Kasumi-1 (cell line): ENCODE measurements at places on chromosomes 4 and X.

DNA sequence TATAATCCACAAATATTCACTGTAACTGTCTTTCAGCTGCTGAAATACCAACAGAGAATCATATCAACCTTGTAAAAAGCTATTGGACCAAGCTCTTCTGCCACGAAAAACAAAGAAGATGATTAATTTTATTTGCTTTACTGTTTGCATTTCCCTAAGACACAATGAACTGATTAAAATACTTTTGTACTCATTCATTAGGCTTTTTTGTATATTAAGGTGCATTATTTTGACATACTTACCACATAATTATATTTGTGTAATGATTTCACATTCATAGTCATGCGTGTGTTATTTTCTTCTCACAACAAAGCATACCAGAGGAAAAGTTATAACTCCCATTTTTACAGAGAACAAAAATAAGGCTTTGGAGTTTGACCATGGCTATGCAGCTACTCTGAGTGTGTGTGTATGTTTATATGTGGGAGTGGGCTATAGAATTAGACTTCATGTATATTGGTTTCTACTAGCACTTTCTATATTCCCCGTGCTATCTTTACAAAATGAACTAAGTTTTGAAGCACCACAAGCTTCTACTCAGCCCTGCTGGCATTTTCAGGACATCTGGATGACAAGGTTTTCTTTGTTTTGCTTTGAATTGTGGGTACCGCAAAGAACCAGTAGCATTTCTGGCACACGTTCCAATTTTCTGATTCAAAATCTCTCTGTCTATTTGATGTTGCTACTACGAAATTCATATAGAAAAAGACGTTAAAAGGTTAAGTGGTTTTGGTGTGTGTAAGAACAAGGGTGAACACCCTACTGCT is 11.0 kb upstream of the FGF5 start:
- DNase-seq, result no peak

DNA sequence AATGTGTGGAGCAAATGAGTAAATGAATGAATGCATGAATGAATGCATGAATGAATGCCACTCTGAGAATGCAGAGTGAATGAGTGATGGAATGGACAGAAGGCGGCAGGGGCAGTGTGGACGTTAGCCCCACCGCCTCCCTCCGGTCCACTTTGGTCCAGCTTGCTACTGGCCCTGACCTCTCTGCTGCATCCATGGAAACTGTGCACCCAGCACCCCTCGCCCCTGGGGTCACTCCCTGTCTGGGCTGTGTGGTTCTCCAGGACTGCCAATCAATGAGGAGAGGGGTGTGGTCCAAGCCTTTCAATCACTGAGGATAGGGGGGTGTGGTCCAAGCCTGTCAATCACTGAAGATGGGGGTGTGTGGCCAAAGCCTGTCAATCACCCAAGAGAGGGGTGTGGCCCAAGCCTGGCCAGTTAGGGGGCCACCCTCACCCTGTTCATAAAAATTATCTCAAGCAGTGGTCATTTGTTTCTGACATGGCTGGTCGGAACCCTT is 39.2 kb upstream of the ASMTL start:
- DNase-seq, result no peak

DNA sequence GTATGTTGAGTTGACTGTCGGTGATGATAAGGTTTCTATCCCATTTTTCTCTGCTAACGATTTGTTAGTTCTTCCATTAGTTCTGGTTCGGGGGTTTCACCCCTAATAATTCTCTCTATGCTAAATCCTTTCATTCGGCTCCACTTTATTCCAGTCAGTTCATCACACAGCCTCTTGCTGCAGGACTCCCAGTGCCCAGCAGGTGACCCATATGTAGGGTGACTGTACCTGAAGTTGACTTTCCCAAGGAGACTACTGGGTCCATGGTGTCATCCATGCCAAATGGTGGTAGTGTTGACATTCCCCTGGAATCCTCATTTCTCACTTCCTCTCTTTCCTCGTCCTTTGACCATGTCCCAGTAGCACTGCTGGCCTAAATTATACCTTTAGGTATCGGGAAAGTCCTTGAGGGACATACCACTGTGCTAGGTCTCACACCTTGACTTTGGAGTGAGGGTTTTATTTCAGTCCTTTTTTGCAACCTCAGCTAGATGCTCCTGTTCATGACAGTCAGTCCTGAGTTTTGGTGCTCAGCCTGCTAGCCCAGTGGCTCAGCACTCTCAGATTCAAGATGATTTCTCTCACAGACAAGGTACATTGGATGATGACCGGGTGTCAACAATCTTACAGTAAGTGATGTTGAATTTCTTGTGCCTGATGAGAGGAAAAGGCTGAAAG is 105.1 kb upstream of the ARHGAP24 start:
- peak; percentile 1 for DNase-seq

DNA sequence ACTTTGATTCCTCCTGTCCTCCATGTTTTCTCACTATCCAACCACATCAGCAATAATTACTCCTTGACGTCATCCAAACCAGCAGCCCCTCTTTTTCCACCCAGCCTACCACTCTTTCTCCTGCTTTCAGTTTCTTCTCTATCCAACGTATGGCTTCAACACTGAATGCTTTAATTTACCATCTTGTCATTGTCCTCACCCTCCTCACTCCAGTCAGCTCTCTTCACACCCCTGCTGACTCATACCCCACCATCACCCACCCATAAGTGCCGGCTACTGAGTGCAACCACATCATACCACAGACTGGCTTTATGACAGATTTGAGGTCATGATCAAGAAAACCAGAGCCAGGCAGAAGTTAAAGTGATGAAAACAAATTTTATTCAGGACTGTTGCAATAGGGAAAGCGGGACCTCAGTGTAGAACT is 9.8 kb upstream of the ANXA5 start:
- DNase-seq, result no peak

GRCh38 chr4:185909972-185910371 is 98.0 kb upstream of the SORBS2 start:
- DNase-seq, result no peak

- no peak for DNase-seq
These were observed 8.5 kb downstream of the NSG1 start for GRCh38 chr4:4395371-4395770.

DNA sequence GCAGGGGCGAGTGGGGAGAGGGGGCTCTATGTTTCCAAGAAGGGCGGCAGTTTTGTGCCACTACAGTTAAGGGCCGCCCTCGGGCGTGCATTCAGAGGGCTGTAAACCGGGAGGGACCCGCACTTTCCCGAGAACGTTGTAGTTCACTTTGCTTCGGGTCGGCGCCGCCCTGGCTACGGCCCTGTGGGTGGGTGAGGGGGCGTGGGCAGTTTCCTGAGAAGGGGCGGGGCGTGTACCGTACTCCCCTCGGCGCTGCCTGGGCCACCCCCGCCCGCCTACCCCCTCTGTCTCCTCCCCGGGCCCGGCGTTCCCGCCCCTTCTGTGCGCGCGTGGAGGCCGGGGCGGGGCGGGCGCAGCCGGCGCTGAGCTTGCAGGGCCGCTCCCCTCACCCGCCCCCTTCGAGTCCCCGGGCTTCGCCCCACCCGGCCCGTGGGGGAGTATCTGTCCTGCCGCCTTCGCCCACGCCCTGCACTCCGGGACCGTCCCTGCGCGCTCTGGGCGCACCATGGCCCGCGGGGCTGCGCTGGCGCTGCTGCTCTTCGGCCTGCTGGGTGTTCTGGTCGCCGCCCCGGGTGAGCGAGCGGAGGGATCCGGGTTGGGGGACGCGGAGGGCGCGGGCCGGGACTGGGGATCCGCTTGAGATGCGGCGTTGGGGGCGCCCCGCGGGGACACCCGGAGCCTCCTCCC is at the start of gene CD99:
Gene CD99 (plus strand): TSS at position 440 of the 687 bp plus-strand sequence. CDS start 66 bp downstream, at position 506.
- DNase-seq, result no peak

DNA sequence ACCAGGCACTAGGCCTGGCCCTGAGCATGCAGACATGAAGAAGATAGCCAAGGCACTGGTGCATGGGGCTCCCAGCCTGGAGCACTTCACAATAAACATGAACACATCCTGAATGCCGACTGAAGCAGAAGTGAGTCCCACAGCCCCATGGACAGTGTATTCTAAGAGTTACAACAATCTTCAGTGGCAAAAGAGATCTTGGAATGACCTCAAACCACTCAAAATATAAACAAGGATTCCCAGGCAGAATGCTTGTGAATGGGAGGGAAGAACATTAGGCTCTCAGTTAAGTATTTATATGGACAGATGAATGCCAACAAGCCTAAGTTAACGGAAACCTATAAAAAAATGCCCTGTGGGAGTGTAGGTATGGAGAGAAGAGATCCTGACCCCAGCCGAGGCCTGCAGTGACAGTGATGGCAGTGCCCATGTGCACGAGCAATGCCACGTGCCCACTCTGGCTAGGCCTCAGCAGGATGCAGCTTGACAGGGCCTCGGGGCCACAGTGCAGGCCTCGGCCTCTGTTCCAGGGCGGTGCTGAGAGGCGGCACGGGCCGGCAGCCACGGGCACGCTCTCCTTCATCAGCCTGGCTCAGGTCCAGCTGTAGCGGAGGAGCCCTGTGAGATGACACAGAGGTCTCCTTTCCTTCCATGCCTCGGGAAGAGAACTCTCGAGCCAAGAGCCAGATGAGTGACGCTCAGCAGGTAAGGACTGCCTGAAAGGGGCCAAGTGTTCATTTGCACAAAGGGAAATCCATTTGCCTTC is 49.2 kb downstream of the IRF2 start:
- no peak for DNase-seq

- DNase-seq, result peak; percentile 77
These were observed 248.1 kb downstream of the C4orf33 start for GRCh38 chr4:129344058-129344457.

DNA sequence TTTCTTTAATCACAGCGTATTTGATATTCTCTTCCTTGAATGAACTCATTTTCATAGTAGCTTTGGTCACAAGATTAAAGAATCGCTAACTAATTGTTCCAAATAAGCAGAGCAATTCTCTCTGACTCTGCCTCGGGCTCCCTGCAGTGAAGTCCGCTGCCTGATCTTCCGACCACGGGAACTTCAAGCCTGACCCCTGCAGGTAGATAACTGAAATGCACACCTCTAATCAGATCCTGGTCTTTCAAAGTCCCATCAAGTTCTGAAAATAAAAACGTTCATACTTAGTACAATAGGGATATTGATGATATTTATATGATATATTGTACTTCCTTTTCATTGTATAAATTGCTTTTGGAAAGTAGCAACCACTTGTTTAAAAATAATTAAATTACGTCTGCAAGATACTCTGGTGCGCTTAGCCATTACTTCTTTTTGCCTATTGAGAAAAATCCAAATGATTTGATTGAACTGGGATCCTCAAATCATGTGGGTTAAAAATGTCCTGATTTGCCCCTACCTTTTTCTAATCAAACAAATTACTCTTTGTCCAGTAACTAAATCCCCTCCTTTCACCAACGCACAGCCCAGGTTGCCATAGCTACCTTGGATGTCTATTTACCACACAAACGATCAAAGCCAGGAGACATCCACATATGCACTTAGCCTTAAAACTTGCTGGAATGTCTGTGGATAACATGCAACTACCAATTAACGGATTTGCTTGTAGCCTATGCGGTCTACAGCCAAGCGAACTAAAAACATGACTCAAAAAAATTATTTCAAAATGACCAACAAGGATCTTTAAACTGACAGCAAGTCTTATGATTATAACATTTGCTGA is 4.2 kb downstream of the MID1 start:
- DNase-seq, result peak; percentile 32
